Activated naive CD8-positive, alpha-beta T cell treated with anti-CD3 and anti-CD28 coated beads for 36 hours (primary cell): ENCODE measurements at places on chromosomes 12 and 14.

- no peak for DNase-seq
- no peaks in the 10 kb centered on the region for H3K27me3 ChIP-seq
- H3K36me3 ChIP-seq: peaks cover 21% of the 10 kb centered on the region
- H3K27ac ChIP-seq: no peak overlapping the region
- H3K4me3 ChIP-seq: no peak overlapping the region
These were observed 60.3 kb downstream of the PPHLN1 start for GRCh38 chr12:42386308-42386707.

- H3K27me3 ChIP-seq: no peaks in the 10 kb centered on the region
- H3K4me3 ChIP-seq: no peak overlapping the region
- DNase-seq: no peak
- H3K4me1 ChIP-seq: no peaks in the 10 kb centered on the region
- H3K36me3 ChIP-seq: no peaks in the 10 kb centered on the region
- no peak overlapping the region for H3K27ac ChIP-seq
These were observed 214.7 kb upstream of the SYT10 start for GRCh38 chr12:33654313-33654712.

DNA sequence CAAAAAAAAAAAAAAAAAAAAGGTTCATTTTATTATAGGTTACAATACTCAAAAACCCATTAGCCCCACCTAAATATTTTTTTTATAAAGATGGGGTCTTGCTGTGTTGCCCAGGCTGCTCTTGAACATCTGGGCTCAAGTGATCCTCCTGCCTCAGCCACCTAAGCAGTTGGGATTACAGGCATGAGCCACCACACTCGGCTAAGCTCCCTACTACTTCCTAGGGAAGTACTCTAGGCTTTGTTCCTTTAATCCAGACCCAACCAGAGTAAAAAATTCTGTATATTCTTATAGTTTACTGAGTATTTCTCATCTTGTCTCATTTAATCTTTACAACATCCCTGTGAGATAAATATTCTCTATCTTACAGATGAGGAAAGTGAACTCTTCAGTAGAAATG is 50.7 kb downstream of the RBMS2 start:
- no peak for DNase-seq
- H3K4me3 ChIP-seq: no peak overlapping the region
- no peak overlapping the region for H3K27ac ChIP-seq
- H3K4me1 ChIP-seq: peaks cover 20% of the 10 kb centered on the region
- H3K27me3 ChIP-seq: no peaks in the 10 kb centered on the region

DNA sequence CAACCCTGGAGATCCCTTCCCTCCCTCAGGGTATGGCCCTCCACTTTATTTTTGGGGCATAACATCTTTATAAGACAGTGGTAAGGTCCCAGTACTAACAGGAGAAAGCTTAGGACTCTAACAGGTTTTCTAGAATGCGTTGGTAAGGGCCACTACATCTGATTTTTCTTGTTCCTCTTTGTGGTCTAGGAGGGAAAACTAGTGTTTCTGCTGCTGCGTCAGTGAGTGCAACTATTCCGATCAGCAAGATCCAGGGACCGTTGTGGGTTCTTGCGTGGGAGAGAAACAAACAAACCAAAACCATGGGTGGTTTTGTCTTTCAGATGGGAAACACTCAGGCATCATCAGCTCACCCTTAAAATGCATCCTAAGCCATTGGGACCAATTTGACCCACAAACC is 123.6 kb upstream of the SLC16A7 start:
- H3K27me3 ChIP-seq: no peaks in the 10 kb centered on the region
- DNase-seq: peak; percentile 1
- peaks cover 4% of the 10 kb centered on the region for H3K4me1 ChIP-seq
- H3K4me3 ChIP-seq: no peak overlapping the region
- H3K27ac ChIP-seq: no peak overlapping the region

GRCh38 chr12:102633981-102634605 is 153.7 kb upstream of the IGF1 start:
- no peaks in the 10 kb centered on the region for H3K36me3 ChIP-seq
- no peak overlapping the region for H3K4me3 ChIP-seq
- no peaks in the 10 kb centered on the region for H3K27me3 ChIP-seq
- no peaks in the 10 kb centered on the region for H3K4me1 ChIP-seq
- no peak overlapping the region for H3K27ac ChIP-seq

- peaks cover 3% of the 10 kb centered on the region for H3K4me1 ChIP-seq
- H3K27me3 ChIP-seq: peaks cover 20% of the 10 kb centered on the region
- no peak for DNase-seq
- no peak overlapping the region for H3K4me3 ChIP-seq
These were observed 129.9 kb upstream of the GRIN2B start for GRCh38 chr12:14111230-14111865.

DNA sequence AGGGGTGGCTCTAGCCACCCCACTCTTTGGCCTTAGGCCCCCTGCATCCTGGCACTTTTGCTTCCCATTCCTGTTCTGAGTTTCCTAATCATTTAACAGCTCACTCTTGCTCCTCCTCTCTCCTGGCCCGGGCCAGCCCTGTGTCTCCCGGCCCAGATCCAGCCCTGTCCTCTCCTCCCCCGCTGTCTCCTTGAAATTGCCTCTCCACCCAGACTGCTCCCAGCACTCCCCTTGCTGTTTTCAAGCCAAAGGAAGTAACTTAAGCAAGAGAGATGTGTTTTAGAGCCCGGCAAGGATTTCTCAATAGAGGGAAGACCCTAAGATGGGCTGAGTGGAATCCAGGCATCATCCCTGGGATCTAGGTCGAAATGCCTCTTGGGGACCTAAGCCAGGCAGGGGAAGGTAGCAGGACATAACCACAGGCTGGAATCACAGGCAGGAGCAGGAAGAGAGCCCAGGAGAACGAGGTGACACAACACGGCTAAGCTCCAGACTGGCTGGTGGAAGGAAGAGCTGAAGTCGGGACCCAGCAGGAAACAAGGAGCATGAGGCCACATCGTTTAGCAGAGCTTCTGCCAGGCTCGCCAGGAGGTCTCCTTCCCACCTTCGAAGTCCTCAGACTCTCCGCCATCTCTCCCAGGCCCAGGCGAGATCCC is 2.0 kb upstream of the LRP1-AS start:
- no peaks in the 10 kb centered on the region for H3K27me3 ChIP-seq
- no peaks in the 10 kb centered on the region for H3K36me3 ChIP-seq
- DNase-seq: no peak
- H3K4me1 ChIP-seq: no peaks in the 10 kb centered on the region
- H3K4me3 ChIP-seq: no peak overlapping the region

GRCh38 chr12:42643881-42644579 is 54.5 kb upstream of the PRICKLE1 start:
- H3K36me3 ChIP-seq: no peaks in the 10 kb centered on the region
- H3K27me3 ChIP-seq: peaks cover 8% of the 10 kb centered on the region
- no peak overlapping the region for H3K4me3 ChIP-seq
- H3K27ac ChIP-seq: no peak overlapping the region
- no peaks in the 10 kb centered on the region for H3K4me1 ChIP-seq
